ENCODE measurements at places on chromosomes 7 and 10.

DNA sequence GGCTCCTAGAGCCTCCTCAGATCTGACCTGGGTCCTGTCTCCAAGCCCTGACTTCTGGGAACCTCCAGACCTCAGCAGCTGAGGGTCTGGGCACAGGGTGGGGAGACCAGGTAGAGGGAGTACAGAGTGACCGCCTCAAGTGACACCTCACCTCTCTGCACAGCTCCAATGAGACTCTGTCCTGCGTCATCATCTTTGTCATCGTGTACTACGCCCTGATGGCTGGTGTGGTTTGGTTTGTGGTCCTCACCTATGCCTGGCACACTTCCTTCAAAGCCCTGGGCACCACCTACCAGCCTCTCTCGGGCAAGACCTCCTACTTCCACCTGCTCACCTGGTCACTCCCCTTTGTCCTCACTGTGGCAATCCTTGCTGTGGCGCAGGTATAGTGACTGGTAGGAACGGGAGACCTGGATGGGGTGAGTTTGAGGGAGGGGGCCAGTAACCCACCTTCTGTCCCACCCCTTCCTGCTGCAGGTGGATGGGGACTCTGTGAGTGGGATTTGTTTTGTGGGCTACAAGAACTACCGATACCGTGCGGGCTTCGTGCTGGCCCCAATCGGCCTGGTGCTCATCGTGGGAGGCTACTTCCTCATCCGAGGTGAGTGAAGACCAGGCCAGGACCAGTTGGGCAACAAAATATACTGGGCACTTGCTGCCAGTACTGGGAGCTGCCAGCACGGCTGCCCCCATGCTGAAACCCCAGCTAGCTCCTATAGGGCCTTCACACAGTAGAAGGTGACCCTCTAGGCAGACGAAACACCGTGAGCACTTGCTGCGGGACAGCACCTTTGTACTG is 17.8 kb downstream of the SMO start:
- DNase-seq, result no peak

GRCh38 chr10:123203393-123204126 is 49.4 kb downstream of the BUB3 start:
- peak; percentile 37 for DNase-seq

- peak; percentile 69 for DNase-seq
These were observed 1.1 kb upstream of the KBTBD2 start for GRCh38 chr7:32892521-32893206.

DNA sequence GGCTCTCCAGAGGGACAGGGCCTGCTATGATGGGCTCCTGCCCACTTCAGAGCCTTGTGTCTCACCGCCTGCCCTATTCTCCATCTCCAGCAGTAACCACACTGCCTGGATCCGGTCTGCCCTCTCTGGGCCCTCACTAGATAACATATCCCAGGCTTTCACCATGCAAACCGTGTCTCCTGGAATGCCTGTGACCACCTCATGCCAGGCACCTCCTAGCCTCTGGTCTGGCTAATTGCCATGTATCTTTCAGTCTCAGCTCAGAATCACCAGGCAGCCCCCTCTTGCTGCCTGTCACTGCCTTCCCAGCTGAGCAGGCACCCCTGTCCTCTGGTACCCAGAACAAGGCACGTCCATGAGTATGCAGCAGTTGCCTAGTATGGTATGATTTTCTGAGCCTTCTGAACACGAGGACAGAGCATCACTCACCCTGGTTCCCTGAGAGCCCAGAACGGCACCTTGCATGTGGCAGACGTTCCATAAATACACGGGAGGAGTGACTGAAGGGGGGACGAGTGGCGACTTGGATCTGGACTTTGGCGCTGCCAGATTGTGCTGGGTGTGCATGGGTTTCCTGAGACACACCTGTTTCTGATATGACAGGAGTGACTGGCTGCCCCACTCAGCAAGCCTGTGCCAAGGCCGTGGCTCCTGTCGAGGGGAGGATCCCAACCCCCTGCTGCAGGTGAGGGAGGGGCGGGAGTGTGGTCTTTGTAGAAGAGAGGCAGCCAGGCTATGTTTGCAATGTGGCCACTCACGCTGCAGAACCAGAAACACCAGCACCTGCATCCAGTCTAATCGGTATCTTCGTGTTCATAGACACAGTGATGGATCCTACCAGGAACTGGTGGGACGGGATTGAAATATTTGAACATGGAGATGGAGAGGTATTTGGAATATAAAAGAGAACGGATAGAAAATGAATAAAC is 95.2 kb downstream of the VOPP1 start:
- DNase-seq, result peak; percentile 41

- no peak for DNase-seq
These were observed 897.9 kb upstream of the AUTS2 start for GRCh38 chr7:68700414-68700813.

DNA sequence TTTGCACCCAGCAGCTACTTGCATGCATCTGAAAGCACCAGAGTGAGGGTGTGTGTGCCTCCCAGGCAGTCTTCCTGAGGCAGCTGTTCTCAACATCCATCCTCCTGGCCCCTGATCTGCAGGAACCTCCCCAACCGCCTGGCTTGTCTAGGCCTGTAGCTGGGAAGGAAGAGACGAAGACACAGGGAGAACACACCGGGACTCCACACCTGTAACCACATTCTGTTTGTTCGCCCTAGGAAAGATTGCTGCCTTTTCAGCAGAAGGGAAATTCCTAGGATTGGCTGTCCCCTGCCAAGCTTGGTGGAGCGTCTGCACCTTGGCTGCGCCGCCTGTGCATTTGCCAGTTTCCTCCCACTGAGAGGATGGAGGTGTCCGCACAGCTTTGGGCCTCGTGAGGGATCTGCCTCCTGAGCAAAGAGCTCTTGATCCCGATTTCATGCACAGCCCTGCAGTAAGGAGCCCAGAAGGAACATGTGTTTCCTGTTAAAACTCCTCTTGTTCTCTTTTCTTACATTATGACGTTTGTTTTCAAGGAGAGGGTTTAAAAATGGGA is 154.6 kb downstream of the TPST1 start:
- DNase-seq, result no peak

DNA sequence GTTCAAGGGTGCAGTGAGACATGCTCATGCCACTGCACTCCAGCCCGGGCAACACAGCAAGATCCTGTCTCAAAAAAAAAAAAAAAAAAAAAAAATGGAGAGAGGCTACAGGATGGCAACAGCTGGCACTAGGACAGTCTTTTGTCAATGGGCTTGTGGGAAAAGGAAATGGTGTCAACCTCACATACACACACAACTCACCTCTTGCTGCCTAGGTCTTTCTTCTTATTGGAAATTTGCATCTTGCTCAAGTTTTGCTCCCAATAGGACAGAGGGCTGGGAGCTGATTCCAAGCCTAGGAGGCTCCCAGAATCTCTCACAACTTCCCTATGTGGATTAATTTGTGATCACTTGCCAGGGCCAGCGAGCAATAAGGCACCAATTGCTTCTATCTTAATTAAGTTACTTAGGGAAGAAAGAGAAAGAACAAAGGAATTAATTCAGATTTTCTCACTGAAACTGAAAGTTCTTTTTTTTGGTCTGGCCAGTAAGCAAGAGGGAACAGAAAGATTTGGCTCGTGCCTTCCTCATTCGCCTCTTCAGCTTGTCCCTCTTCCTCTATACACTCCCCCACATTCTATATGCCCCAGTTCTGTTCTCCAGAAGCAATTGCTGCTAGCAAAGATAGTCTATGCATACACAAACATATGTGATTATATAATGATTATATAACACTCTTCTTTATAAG is 33.8 kb downstream of the MAP3K8 start:
- DNase-seq, result peak; percentile 9

DNA sequence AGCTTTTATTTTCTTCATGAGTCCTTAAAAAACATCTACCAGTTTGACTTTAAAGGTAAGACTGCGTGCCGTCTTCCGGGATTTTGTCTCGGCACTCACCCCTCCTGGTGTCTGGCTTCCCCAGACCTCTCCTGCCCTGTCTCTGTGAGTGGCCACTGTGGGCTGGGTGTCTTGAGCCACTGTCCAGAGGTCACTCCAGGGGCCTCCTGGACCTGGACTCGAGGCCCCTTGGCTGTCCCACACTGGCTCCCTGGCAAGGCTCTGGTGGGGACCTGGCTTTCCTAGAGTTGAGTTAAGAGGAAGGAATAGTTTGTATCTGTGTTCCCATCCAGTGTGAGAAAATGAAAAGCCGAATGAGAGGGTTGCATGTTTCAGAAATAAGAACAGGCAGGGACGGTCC is 95.5 kb downstream of the NKX6-2 start:
- peak; percentile 37 for DNase-seq

DNA sequence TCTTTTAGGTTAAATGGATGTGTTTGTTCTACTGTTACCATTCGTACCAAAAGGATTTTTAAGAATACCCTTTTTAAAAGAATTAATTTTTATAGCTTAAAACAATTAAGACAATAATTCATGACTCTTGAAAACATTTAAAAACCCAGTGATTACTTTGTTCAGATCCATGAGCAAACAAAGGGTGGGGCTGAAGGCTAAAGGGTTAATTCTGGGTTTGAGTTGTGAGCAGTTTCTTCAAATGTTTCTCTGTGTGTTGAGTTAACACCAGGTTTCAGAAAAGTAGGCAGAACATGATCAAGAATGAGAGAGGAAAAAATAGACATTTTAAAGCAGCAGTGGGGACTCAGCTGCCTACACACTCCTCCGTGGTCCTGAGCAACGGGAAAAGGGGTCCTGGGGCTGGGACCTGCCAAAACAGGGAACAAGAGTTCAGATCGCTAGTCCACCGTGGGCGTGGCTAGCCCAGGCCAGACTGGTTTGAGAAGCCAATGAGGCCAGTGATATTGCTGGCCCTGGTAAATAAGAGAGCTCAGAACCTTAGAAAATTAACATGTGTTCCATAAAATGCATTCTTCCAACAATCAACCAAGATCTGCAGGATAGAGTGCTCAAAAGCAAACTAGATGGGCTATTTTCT is 14.9 kb upstream of the EZH2 start:
- peak; percentile 66 for DNase-seq

DNA sequence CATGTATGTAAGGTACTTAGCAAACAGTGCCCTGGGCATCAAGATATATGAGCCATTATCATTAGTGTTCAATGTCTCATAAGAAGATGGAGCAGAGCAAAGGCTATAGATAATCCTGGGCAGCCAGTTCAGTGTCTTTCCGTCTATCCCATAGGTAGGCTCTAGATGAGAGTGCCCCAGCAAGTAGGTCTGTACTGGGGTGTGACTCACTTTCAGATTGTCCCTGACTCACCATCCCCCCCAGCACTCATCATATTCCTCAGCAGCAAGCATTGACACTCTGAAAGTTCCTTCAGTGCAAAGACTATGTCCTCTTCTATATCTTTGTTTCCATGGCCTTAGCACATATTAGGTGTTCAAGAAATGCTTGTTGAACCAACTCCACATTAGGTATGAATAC is 20.0 kb upstream of the FAM204A start:
- DNase-seq, result no peak

GRCh38 chr10:24674892-24675632 is 48.6 kb downstream of the ARHGAP21 start:
- no peak for DNase-seq

- no peak for DNase-seq
These were observed 93.5 kb downstream of the CREM start for GRCh38 chr10:35219891-35220890.

DNA sequence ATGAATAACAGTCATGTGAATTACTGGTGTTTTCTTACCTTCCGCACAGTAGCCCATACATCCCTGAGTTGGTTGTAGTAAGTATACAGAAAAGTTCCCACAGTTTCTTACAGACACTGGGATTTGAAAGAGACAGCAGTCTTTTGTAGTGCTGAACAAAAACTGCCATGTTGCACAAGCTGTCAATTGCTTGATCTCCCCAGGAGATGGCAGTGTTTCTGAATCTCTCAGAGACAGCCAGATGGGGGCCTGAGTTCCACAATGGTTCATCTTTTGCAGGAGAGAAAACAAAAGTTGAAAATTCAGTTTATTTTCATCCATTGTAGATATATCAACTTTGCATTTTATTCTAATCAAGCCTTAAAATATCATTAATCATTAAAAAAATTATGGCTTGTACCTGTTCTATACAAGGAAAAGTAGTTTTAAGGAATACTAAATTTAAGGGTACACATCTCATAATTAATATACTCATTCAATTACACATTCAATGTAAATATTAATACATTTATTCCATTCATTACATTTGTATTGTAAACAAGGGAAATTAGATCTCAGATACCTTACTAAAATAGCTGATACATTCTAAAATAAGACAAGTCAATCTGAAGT is 14.5 kb downstream of the VWDE start:
- DNase-seq, result peak; percentile 77

DNA sequence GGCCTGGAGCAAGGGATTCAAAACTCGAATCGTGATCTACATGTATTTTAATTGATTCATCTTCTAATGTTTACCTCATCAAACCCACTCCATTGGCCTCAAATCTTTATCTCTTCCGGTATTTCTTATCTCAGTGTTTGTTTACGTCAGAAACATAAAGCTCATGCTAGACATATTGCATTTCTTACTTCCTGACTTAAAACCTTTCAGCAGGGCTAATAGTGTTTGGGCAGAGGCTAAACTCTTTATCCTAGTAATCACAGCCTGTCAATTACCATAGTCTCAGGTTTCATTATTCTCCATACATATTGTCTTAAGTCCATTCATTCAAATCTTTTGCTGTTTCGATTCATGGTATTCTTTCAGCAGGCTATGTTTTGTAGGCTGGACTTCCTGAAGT is 81.3 kb upstream of the AGR3 start:
- no peak for DNase-seq

DNA sequence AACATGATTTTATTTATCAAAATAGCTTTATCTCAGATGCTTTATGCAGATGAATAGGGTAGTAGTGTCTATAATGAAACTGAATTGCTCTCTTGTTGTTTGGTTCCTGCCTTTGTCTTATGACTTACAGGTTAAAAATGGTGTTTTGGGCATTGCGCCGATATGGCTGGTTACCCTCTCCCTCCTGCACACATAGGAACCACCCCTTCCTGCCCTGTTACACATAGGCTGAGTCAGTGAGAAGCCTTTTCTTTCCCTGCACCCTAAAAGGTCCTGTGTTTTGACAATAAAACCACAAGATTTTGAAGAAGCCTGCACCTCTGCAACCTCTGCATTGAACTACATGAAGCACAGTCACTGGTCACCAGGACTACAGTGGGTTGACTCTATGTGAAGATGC is 655.8 kb upstream of the ANKRD30A start:
- DNase-seq, result no peak

GRCh38 chr7:31254926-31255325 is 85.6 kb downstream of the NEUROD6 start:
- no peak for DNase-seq

- DNase-seq, result no peak
These were observed 153.7 kb downstream of the CDK14 start for GRCh38 chr7:90749774-90750173.

DNA sequence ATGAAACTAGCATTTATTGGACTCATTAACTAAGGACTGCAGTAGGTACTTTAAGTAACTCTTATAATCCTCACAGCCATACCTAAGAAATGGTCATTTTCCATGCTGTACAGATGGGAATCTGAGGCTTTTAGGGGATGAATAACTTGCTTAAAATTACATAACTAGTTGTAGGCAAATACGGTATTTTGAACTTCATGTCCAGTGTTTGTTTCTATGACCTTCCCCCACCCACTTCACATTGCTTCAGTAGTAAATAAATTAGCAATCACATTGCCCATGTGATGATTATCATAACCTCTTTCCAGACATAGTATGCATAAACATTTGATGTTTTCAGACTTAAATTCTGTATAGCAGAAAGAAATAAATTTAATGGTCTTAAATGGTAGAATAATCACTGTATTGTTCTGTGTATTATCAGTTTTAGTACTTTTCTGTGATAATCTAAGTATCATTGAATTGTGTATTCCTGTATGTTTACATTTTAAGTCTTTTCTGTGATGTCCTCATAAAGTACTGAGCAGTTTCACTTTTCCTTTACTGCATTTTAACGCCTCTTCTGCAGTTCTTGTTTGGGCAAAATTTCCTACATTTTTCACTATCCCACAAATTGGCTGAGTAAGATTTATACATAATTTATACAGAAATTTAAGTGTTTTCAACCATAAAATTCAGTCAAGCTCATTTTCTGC is 48.3 kb downstream of the ANKIB1 start:
- no peak for DNase-seq

Measured in islet precursor cell (in vitro differentiated cells).